Panc1 (cell line): ENCODE measurements at places on chromosomes 5 and 9.

DNA sequence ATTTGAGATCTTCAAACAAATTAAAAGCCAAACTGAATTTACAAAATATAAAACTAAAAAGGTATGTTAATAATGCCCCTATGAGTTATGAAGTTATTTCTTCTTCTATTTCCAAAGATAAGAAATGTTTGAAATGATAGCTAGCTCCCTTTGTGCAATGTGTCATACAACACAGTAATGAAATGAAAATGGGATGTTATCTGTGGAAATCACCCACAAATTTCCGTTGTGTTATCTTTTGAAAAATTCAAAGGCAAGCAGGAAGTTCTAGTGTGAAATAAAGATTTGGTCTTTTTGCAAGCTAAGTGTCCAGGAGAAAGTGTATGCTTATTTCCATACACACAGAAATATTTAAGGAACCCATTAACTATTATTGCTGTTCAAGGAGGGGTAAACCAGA, 375.3 kb upstream of the PRR16 start:
- no peak for DNase-seq

GRCh38 chr5:176660860-176661641, 13.8 kb downstream of the TSPAN17 start:
- DNase-seq, result peak; percentile 38

DNA sequence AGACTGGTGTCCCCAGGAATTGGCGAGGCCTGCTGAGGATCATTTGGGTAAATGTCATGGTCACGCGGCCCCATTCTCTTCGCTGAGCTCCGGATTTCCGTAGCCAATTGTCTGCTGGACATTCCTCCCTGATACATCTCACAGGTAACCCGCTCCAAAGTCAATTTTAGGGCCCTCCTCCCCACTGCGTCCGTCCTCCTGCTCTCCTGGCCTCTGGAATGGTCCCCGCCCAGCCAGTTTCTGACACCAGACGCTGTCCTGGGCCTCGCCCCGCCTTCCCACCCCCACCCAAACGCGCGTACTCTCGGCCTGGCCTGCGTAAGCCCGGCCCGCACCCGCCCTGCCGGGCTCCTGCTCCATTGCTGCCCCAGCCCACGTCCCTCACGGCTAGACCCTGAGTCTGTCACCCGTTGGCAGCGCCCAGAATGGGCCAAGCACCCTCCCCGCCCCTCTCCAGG, 202.0 kb downstream of the AUH start:
- no peak for DNase-seq

GRCh38 chr9:115548609-115549260, 430.8 kb upstream of the TNC start:
- no peak for DNase-seq

- no peak for DNase-seq
Measured at GRCh38 chr9:5976674-5977397, 38.6 kb downstream of the RANBP6 start.

DNA sequence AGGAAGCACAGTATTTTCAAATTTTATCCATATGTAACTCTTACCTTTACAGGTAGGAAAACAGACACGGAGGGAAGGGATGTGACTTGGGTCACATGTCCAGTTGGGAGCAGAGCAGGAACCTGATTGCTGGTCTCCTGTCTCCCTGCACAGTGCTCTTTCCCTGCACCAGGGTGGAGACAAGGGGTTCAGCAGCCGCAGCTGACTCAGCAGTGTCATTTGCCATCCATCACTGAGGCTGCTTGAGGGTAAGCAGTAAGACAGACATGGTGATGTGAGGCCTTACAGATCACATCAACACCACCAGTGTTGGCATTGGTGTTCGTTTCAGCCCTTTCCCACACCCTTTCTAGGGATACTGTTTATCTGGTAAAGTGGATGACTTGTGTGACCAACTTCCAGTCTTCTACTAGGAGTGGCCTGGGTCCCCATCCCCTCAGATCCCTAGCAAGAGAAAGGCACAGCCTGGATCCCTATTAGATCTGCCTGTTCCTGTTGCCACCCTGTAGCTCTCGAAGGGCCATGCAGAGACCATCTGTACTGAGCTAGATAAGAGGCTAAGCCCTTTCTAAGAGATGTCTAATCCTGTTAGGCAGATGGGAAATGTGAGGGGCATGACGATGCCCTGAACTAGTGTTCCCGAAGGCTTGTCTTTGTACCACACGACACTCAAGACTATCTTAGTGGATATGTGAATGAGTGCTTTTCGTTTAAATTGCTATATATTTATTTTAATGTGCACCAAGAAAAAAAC, 29.1 kb downstream of the FRMPD1 start:
- no peak for DNase-seq

GRCh38 chr9:129352146-129352865, 174.2 kb upstream of the IER5L start:
- DNase-seq, result no peak

- no peak for DNase-seq
Measured at GRCh38 chr9:119963798-119964372, 594.6 kb upstream of the BRINP1 start.

DNA sequence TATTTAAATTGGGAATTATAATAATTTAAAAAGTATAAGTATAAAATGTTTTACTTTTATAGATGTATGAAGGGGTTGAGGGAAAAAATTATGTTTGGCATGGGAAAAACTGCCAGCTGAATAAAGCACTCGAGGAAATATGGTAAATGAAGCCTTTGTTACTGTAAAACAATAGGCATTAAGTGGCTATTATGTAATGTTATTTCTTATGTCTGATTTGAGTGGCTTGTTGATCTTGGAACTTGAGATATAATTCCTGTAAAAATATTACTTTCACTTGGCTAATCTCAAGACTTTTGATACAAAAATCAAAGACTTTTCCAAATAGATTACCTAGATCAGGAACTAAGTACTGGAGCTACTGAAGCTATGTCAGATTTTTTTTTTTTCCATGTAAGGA, 182.9 kb downstream of the CD180 start:
- DNase-seq, result no peak

DNA sequence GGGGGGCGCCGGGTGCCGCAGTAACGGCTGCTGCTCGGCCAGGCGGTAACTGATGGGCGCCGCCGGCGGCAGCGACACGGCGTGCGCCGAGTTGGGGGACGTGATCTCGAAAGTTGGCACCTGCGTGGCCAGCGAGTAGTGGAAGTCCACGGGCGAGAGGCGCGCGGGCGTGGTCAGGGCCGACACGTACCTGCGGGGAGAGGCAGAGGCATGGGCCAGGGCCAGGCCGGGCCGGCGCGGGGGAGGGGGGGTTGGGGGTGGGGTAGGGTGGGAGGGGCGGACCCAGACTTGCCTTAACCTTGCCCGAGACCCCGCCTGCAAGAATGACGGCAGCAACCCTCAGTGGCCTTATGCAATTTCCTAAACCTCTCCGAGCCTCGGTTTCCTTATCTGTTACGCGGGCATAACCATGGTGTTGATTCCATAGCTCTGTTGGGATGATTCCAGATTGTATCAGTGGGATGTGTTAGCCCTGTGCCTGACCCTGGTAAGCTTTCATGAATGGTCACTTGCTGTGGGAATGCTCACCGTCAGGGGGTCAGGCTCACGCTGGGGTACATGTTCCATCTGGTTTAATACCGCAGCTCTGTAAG, 53.0 kb downstream of the PSD2 start:
- DNase-seq, result no peak

GRCh38 chr9:16318516-16319060, 551.9 kb downstream of the BNC2 start:
- DNase-seq, result no peak
